ENCODE measurements at places on chromosomes 4 and X.

DNA sequence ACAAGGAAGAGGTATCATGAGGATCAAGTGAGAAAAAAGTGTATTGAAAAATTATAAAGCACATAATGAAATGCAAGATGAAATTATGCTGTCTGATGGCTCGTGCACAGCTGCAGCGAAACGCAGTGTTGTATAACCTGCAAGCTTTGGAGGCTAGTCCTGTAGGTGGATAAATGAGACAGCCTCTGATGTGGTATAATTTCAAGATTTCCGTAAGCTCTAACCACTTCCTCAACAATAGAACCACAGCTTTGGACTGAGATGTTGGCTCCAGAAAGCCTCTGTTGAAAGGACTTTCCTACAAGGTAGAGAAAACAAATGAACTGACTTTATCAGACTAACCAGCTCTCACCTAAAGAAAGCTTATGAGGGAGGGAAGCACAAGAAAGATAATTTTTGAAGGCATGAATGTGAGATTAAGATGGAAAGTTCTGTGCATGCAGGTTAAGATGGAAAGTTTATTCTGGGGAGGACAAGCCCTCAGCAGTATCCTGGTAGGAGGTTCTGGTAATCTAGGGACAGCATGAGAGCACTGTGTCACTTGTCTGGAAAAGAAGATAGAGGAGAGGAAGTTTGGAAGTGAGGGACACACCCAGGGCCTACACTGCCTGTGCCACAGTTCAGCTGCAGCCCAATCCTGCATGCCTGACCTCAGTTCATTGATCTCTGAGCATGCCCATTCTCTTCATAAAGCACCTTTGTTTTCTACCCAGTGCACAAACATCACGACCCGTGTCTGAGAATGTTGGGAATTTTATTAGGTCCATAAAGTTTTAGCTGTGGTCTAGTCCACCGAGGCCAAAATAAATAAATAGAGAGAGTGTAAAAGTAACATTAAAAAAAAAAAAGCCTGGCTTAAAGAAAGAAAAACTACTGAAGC is 161.5 kb upstream of the SFRP2 start:
- DNase-seq, result peak; percentile 34

- DNase-seq, result no peak
Observed at GRCh38 chrX:152445926-152446325, 5.2 kb downstream of the GABRA3 start.

DNA sequence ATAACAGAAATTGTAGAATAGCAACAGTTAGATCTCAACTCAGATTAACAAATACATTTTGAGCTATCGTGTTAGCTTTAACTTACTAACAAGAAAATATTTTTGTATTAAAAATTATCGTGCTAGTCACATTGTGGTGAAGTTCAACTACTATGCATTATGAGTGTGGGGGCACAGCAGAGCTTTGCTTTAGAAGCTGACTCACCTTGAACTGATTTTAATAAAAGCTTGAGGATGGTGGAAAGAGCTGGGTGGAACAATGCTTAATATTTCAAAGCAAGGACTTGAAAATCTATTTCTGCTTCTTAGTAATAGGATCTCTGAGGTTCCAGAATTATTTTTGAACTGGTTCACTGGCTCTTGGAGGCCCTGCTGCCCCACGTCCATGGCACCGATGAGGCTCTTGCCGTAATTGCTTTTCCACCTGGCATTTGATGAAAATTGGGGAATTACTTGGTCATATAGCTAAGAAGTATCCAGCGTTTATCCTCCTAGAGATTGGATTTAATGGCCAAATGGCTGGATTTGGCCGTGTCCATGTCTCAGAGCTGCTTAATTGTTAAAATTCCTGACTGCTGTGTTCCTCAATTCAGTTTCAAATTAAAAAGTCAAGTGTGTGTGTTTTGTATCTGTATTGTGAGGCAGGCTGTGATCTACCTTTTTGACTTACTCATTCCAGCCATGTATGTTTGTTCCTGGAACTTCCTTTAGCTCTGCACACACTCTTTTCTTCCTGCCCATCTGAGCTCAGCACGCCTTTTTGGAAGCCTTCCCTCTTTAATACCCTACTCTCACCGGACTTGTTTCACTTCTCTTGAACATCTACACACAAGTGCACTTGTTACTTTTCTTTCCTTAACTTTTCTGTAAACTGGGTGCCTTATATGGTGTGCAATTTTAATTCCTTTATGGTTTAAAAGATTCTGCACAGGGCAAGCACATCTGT is 66.6 kb upstream of the LIMCH1 start:
- DNase-seq, result no peak

GRCh38 chr4:39030725-39031124 is 1.5 kb downstream of the TMEM156 start:
- DNase-seq, result no peak

DNA sequence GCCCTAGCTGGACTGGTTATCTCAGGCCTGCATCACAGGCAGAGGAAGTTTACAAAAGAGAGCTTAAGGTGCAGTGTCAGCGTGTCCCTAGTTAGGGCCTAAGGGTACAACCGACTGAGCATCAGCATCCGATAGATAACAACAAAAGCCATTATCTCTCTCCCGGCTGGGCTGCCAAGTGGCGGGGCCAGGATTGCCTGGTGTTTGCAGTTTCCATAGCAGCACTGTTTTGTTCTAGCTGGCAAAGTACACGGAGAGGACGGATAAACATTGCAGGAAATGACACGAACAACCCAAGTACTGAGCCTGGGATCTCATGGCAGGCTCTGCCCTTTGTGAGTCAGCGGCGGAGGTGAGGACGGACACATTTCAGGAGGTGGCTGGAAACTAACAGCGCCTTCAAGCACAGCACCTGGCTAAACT is 104.7 kb upstream of the NOCT start:
- DNase-seq, result peak; percentile 70

GRCh38 chr4:74431113-74431826 is 13.7 kb upstream of the AREG start:
- DNase-seq, result no peak

- no peak for DNase-seq
Observed at GRCh38 chr4:71074452-71075299, 81.2 kb downstream of the DCK start.

- peak; percentile 23 for DNase-seq
Observed at GRCh38 chrX:37958525-37959211, 47.7 kb upstream of the SYTL5 start.

GRCh38 chr4:132334081-132334480 is 815.0 kb upstream of the PCDH10 start:
- DNase-seq, result no peak

- DNase-seq, result no peak
Observed at GRCh38 chrX:11465648-11466411, 172.6 kb downstream of the AMELX start.

DNA sequence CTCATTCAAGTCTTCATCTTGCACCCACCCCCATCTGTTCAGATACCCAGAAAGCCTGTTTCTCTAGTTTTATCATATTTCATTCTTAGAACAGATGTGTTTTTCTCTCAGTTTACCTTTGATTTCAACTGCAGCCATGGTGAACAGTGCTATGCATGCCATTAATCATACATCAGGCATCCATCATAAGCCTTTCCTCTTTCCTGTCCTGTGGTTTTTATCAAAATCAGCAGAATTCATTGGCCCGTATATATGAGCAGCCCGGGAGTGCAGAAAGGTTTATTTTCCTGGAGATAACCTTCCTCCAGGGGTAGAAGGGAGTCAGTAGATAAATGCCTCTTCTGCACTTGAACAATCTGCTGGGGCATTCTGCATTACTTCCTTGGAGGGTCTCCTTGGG is 65.7 kb downstream of the IL21 start:
- no peak for DNase-seq

- DNase-seq, result no peak
Observed at GRCh38 chrX:49976682-49977197, 54.3 kb downstream of the CLCN5 start.

Data from astrocyte of the cerebellum (primary cell).